ENCODE measurements at places on chromosomes 1 and 21.

DNA sequence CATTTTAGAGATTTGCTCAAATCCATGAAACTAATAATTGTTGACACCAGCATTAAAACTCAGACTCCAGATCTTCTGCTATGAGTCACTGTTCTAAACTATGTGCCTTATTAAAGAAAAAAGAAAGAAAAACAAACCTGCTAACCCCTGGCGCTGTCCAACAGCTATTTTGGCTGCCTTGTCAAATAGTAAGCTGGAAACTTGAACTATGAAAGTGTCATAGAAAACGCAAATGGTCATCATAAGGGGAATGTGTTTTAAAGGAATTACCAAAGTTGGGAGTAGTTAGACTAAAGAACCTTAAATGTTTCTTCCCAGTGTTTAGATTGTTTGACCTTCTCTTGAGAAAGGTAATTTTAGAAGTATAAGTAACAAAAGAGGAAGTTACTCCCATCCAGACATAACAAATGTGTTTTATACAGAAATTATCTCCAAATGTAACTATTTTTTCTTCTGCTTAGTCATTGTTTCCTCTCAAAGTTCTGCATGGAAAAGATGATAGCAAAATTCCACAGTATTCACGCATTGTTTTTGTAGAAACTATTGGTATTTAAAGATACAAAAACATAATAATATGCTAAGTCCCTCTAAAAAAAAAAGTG lies 272.4 kb downstream of the TPR start:
- DNase-seq, result no peak

DNA sequence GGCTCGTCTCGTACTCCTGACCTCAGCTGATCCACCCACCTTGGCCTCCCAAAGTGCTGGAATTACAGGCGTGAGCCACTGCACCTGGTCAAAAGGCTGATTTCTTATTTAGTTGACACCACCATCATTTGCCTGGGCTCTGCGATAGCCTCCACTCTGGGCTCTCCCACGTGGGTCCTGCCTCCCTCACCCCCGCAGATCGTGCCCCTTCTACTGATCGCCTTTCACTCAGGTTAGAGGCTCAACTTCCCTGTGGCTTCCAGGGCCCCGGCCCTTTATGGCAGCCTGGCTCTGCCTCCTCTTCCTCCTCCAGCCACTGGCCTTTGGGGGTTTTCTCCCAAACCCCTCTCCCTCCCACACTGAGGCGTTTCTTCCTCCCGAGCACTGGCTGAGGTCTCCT lies 2.5 kb upstream of the MFAP2 start:
- no peak for DNase-seq

DNA sequence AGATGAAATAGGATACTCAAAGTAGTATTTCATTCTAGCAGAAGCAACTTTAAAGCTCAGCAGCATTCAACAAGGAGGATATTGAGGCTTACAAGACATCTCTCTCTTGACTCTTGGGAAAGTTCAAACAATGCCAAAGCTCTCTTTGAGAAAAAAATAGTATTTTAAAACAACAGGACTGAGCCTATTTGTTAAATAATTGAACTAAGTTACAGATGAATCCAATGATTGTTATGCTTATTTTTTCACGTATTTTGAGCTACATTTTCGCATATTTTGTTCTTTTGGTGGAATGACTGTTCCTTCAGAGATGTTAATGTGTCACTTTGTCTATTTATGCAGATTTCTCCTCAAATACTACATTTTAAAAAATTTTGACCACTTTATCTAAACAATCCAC lies 200.7 kb downstream of the KCTD3 start:
- no peak for DNase-seq

DNA sequence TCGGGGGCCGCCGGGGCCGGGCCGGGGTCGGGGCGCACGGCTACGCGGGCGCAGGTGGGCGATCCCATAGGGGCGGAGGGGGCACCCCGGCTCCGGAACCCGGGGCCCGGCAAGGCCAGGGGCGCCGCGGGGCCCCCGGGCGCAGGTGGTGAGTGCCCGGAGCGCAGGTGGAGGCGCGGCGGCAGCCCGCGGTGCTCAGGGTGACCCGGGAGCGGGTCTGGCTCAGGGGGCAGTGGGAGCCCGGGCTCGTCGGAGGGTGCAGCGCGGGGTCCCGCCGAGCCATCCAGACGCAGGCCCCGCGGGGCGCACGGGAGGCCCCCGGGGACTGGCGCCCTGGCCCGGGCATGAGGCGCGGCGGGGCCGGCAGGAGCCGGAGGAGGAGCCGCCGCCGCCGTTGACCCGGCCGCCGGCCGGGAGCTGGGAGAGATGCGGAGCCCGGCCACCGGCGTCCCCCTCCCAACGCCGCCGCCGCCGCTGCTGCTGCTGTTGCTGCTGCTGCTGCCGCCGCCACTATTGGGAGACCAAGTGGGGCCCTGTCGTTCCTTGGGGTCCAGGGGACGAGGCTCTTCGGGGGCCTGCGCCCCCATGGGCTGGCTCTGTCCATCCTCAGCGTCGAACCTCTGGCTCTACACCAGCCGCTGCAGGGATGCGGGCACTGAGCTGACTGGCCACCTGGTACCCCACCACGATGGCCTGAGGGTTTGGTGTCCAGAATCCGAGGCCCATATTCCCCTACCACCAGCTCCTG lies 489 bp downstream of the CELSR2 start:
- DNase-seq, result no peak

DNA sequence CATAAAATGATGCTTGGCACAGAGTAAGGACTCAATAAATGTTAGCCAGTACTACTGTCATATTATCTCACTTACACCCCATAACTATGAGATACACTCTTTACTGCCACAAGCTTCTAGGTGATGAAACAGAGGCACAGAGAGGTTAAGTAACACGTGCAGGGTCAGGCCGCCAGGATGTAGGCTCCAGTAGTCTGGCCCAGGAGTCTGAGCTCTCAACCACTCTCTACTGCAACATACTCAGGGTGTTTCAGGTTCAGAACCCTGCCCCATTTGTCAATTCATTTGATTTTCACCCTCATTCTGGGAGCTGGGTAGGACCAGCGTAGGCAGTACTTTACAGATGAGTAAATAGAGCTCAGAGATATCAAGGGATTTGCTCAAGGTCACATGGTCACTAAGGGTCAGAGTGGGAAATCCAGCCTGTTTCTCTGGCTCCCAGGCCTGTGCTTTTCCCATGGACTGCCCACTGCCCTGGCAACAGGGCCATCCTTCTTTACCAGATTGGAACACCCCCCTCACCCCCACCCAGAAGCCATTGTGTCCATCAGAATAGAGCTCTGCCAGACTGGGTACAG lies 21.2 kb downstream of the IQGAP3 start:
- DNase-seq, result no peak

GRCh38 chr1:157284451-157284850 lies 146.3 kb upstream of the ETV3 start:
- DNase-seq, result no peak

DNA sequence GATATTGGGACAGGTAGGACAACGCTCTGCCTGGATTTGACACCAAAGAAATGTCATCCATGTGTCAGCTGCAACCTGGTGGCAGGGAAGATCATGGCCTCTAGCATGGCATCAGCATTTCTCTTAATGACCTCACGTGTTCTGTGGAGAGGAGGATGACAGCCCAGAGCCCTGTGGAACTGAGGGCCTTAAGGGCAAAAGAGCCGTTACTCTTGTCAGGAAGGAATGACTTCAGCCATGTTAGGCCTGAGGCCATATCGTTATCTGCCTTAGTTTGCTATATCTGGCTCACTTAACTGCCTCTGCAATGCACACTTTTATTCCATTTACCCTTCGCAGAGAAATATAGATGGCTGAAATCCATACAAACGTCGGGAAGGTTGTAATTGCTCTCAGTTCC lies 83.2 kb upstream of the PBX1 start:
- no peak for DNase-seq

All from stimulated activated CD4-positive, alpha-beta T cell treated with anti-CD3 and anti-CD28 coated beads, TNF-alpha, amount 100 ng/mL, for 1 hour (primary cell).